ENCODE measurements at places on chromosomes 7 and 10.

- DNase-seq, result no peak
Measured at GRCh38 chr7:138163800-138164199, 87.5 kb downstream of the AKR1D1 start.

DNA sequence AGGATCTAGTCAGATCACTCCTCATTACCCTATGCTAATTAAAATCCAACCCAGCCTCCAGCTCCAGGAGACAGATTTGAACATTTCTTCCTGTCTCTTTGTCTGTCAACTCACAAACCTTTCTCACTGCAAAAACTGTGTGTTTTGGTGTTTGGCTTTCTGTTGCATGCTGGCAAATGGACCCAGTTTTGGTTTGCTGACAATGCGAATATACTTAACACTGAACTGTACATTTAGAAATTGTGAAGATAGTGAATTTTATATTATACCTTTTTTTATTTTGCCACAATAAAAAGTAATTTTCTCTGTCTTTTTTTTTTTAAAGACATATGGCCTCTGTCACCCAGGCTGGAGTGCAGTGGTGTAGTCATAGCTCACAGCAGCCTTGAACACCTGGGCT is 18.3 kb upstream of the TNPO3 start:
- DNase-seq, result no peak

DNA sequence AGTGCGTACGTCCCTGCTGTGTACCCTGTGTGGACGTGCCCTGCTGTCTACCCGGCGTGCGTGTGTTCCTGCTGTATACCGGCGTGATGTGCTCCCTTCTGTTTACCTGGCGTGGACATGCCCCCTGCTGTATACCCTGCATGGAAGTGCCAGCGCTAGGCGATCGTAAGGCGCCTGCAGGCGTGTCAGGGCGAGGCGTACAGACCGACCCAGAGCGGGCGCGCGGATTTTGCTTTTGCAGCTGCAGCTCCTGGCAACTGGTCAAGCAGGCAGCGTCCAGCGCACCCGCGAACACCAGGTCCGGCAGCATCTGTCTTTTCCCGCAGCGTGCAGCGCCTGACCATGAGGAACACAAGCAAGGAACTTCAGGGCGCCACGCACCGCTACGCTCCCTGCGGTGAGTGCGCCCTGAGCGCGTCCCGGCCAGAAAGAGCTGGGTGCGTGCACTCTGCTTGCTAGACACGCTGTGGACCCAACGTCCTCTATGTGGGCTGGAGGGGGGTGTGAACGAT is 680 bp downstream of the C7orf57 start:
- peak; percentile 67 for DNase-seq

DNA sequence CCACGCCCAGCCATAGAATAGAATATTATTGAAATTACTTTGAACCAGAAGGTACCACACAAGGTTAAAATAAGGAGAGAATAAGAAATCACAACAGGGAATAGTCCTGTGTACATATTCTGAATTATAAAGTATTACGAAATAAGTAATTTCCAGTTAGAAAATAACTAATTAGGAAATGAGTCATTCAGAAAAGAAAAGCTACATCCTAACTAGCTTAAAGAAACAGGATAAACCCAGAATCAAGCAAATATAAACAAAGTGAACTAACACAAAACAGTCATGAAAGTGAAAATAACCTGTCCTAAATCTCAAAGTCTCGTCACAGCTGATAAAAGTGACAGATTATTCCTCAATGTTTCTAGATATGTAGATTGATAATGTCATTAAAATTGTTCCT is 74.8 kb upstream of the NEBL start:
- DNase-seq, result no peak

GRCh38 chr10:23604613-23605012 is 165.7 kb downstream of the OTUD1 start:
- DNase-seq, result no peak

DNA sequence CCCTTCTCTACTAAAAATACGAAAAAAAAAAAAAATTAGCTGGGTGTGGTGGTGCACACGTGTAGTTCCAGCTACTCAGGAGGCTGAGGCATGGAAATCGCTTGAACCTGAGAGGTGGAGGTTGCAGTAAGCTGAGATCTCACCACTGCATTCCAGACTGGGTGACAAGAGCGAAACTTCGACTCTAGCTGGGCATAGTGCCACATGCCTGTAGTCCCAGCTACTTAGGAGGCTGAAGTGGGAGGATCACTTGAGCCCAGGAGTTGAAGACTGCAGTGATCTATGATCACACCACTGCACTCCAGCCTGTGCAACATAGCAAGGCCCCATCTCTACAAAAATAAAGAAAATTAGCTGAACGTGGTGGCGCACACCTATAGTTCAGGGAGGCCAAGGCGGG is 1.2 kb upstream of the SPACDR start:
- no peak for DNase-seq

DNA sequence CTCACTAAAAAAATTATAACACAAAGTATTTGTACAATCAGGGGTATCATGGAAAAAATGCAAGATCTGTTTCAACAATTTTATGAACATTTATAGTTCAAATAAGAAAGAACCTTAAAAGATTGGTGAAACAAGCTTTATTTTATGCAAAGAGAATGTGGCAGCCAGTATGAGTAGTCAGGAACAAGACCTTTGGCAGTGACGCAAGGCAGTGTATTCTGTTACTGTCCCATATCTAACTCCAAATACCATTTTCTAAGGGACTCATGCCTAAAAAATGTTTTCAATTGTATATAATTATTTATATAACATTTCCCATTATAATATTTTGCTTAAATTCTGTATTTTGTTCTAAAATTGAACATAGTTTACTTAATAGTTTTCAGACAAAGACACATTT is 19.1 kb upstream of the FAM53B start:
- DNase-seq, result no peak

DNA sequence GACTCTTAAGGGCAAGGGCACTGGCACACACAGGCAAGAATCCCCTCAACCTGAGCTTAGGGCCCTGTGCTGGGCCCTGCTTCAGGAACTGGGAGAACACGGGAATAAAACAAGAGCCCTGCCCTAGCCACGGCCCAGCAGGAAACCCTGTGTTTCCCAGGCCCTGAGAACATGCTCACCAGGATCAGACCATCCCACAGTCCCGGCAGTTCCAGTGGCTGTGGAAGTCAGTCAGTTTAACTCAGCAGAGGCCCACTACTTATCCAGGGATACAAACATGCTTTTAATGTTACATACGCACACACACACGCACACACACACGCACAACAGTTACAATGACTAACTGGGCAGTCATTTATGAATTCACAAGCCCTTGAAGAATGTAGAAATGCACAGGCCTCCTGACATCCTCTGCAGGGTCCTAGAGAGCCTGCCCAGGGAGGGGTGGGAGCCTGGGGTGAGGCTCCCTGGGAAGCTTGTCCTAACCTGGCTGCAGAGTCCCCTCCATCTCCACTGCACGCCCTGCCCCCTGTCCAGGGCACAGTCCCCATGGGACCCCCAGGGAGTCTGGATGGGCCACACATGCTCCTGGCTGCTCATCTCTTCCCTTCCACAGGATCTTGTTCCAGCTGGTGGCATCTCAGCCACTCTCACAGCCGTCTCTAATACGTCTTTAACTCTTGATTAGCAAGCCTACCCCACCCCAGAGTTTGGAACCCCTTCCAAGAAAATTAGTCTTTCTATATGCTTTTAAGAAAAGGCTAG is 97.6 kb downstream of the TCERG1L start:
- DNase-seq, result no peak

GRCh38 chr10:132360766-132361447 is 28.9 kb downstream of the LRRC27 start:
- DNase-seq, result no peak

DNA sequence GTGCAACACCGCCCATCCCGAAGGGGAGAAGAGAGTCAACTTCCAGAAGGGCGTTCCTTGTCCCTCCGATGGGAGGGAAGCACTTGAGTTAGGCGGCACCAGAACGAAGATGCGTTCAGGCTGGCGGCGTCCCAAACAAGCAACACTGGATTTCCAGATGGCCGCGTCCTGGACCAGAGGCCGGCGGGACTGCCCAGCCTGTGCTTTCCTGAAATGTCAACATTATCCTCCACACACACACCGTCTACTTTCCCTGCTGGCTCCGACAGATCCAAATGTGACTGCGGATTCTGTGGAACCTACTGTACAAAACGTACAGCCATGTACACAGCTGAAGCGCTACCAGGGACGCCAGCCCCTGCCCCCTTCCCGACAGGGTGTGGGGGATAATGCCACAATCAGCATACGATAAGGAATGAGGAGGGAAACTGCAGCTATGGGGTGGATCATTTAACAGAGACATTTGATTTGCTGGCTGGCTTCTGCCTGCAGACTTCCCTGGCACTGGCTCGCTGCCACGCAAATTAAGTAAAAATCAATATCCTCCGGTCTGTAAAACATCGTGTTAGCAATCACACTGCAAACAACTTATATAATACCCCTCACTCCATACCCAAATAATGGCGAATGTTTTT is 82.1 kb downstream of the ZRANB1 start:
- no peak for DNase-seq

DNA sequence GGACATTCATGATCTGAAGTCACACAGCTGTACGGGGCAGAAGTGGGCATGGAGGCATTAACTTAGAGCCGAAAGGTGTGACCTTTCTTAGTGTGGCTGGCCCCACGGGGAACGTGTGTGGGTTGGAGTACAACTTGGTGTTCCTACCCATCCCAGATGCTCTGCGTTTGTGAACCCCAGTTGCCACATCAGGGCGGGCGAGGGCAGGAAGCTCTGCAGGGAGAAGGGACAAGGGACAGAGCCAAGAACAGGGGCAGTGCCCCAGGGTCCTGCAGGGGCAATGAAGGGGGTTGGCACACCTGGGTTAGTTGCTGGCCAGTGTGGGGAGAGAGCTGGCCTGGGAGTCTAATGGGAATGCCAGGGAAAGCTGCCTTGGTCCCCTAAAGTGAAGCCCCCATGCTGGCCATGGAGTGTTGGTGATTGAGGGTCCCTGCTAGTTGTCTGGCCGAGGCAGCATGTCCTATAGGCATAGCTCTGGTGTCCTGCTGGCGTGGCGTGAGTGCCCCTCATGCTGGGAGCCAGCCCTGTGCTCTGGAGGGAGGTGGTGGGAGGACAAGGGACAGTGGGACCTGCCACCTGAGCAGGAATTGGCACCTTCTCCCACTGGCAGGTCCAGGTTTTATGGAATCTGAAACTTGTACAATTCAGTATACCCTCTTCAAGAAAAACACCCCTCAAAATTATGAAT is 18.9 kb downstream of the HTRA1 start:
- DNase-seq, result no peak

GRCh38 chr10:10975647-10976046 is 42.0 kb upstream of the CELF2 start:
- DNase-seq, result no peak
